ENCODE measurements at places on chromosomes 16 and 17.

- DNase-seq, result no peak
Measured at GRCh38 chr17:68803164-68803929, 151.8 kb downstream of the ABCA8 start.

DNA sequence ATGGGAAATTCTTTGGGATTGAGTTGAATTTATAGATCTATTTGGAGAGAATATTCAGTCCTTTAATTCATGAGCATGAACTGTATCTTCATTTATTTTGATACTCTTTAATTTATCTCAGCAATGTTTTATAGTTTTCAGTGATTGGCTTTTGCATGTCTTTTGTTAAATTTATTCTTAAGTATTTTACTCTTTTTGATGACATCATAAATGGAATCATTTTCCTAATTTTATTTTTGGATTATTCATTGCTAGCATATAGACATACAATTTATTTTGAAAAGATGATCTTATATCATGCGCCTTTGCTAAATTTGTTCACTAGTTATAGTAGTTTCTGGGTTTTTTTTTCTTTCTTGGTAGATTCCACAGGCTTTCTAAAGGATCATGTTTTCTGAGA is 149.2 kb upstream of the ASIC2 start:
- DNase-seq, result no peak

- DNase-seq, result peak; percentile 91
Measured at GRCh38 chr17:17385491-17385890, 82.3 kb downstream of the NT5M start.

DNA sequence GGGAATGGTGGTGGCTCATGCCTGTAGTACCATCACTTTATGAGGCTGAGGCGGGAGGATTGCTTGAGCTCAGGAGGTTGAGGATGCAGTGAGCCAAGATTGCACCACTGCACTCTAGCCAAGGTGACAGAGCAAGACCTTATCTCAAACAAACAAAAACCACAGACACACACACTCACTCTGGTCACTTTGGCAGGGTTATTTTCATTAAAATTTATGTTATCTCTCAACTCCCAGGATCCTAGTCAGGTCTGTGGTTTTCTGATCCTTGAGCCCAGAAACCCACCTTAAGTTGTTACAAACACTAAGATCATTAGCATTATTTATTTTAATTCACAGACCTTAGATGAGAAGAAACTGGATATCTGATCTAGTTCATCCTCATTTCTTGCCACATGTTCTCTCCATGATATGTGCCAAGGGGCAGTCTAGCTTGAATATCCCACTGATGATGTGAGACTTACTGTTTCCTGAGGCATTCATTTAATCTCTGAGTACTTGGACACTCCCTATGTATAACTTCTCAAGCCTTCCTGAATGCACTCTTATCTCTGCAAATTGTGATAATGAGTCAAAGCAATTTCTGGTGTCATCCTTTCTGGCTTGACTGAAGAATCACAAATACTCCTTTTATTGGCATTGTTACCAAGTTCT is 9.6 kb downstream of the ABHD15 start:
- DNase-seq, result no peak

DNA sequence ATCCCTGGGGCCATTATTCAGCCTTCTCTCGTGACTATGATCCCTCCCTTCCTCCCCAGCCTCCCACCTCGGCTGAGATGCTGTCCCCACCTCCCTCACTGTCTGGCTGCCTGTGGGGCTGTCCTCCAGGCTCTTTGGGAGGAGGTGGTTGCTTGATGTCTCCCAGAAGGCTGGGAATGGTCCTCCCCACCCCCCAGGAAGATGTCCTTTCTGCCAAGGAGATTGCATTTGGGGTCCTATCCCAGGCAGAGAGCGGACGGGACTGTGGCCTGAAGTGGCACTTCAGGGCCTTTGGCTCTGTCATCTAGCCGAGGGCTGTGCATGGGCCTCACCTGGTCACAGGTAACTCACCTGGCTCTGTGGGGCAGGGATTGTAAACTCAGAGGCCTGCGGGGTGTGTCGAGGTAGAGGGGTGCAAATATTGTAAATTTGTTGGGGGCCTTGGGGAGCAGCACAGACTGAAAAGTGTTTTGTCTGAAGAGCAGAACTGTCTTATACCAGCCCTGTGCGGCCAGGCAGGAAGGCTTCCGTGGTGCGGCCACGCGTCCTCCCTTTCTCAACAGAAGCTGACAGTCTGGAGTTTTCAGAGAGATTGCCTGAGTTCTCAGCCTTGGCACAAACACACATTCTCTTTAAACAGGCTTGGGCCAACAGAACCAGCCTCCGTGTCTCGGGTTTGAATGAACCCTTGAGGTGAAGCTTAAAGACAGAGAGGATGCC is 177.9 kb downstream of the SEC14L1 start:
- no peak for DNase-seq

DNA sequence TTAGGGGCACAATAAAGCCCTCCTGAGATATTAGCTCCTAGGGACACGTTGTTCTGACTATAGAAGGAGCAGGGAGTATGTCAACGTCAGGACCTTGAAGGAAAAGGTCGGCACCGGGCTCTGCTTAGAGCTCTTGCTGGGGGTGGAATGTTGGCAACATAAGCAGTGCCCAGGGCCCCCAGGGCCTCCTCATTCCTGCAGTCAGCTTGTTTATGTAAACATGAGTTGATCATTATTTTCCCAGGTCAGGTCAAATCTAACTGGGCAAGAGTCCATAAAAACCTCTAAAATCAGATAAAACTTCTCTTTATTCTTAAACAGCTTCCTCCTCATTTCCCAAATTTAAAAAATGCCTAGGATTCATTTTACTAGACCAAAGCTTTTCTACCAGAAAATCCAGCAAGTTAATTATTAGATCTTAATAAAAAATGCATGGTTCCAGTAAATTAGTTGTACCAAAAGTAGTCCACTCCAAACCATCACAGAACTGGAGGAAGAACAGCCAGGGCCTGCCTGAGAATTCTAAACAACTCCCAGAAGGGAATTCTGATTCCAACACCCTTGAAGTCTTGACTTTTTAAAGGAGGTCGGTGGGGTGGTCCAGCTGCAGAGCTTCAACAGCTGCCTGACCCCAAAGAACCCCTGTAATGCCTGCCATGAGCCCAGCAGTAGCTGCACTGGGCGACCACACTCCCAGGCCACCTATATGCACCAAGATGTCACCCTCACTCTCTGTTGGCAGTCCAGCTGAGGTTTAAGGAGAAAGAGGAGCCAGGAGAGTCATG is 54.3 kb downstream of the AMFR start:
- no peak for DNase-seq

GRCh38 chr17:33334703-33335102 is 41.6 kb upstream of the ASIC2 start:
- no peak for DNase-seq

- no peak for DNase-seq
Measured at GRCh38 chr16:48524348-48525200, 85.4 kb downstream of the N4BP1 start.

DNA sequence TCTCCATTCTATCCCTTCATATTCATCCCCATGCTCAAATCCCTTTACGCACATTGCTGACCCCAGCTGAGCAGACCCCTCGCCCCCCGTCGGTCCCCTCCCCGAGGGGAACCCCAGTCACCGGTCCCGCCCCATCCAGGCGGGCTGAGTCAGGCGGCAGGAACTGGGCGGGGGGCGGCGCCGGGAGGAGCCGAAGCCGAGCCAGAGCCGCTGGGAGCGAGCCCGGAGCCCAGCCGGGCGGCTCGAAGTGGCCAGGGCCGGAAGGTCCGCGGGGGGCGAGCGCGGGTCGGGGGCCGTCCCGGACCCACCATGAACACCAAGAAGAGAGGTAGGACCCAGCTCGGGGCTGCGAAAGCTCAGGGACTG is 8.6 kb downstream of the RIPOR1 start:
- DNase-seq, result peak; percentile 67

DNA sequence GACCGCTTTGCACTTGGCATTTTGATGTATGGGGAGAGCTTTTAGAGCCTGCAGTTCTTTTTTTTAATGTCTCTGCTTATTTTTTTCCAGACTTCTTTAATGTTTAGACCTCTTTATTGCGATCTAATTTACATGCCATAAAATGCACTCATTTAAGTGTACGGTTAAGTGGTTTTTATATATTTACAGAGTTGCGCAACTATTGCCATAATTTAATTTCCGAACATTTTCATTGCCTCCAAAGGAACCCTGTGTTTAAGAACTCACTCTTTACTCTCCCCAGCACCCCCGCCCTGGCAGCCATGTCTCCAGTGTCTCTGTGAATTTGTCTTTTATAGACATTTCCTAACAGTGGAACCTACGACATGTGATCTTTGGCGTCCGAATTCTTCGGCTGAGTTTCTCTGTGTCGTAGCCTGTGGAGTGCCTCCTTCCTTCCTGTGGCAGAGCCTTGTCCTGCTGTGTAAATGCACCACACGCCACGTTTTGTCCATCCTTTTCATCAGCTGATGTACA is 24.0 kb downstream of the ZNF750 start:
- no peak for DNase-seq

GRCh38 chr17:78040440-78041385 is 82.2 kb downstream of the TNRC6C start:
- DNase-seq, result peak; percentile 67

GRCh38 chr17:36946726-36947091 is 2.0 kb upstream of the AATF start:
- DNase-seq, result no peak

- no peak for DNase-seq
Measured at GRCh38 chr17:5775098-5775497, 190.8 kb upstream of the NLRP1 start.

DNA sequence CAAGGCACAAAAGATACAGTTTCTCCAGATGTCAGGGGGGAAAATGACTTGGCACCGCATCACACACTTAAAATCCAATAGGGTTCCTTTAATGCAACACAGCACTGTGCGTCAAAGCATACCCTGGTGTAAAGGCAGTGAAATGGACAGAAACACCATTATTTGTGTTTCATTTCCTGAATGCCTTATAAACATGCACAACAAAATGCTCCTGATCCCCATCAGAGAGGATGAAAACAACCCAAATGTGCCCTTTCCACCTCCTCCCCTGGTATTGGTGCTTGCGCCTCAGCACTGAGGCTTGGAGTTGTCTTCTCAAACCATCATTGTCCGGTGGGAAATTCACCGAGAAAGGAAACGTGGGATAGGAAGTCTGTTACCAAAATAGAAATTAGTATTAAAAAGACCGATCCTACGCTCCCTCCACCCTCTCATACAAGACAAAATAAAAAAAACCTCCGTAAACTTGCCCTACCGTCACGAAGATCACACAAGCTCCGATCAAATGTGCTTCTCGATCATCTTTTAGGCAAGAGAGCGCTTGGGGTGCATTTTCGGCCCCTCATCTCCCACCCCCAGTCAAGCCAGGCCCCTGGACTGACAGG is 722 bp downstream of the CDC27 start:
- no peak for DNase-seq

DNA sequence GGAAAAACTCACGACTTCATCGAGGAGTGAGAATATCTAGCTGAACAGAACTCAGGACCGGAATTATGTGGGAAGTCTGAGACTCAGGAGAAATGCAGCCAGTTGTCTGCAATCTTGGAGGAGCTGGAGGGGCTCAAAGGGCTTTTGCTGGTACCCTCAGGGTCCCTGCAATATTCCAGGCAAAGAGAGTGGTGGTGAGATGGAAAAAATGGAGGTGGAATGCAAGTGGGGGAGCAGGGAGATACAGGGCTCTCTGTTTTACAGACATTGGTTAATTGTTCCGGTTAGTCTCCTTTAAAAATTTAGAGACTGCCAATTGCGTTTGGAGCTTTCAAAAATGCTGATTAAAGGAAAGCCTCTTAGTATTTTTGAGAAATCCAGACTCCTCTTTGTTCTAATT is 18.2 kb upstream of the HP start:
- no peak for DNase-seq

DNA sequence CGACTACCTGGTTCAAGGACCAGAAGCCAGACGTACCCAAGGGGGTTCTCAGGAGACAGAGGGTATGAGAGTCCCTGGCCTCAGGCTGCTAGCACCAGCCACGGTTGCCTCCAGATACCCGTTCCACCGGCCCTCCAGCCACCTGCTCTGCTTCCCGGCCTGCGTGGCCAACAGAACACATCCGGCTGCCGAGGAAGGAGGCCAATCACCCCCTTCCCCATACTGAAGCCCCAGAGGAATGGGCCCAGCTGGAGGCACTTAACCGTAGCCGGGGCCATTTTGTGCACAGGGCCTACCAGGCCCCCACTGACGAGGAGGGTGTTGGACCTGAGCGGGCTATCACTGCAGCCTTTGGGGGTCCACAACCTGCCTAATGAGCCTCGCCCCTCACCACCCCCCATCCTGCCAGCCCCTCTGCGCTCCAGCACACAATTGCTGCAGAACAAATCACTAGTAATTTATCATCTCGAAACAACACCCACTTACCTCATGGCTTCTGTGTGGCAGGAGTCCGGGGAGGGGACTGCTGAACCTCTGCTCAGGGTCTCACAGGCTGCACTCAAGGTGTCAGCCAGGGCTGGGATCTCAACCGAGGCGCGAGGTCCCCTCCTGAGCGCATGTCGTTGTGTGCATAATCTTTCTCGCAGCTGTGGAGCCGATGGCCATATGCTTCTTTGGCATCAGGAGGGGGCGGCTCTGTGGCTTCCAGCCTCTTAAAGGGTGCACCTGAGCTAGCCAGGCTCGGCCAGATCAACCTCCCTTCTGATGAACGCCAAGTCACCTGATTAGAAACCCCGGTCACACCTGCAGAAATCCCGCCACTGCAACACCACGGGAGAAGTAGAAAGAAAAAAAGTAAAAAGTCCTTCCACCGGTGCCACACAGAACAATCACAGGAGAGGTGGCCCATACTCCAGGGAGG is 10.1 kb upstream of the KREMEN2 start:
- peak; percentile 28 for DNase-seq

DNA sequence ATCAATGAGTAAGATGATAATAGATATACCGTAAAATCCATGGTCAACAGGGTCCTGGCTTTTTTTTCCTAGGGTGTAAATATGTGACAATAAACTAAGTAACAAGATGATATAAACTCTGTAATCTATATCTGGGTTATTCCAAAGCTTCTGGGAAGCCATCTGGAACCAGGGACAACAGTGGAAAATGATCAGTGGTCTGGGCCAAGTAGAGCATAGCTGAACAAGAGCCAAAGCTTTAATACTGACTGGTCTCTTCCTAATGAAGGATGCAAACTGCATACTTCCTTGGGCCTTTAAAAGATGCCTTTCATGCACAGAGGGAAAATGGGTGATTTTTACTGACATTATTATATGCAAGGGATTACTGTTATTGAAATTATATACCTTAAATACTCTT is 8.9 kb downstream of the CA10 start:
- DNase-seq, result no peak

GRCh38 chr16:89958068-89958467 is 9.5 kb downstream of the DEF8 start:
- DNase-seq, result peak; percentile 74
